ENCODE measurements at places on chromosomes 6 and 20. TPM values are rescaled to one million over a fixed set of nuclear protein-coding genes. Genes with fewer than 3 reads are reported as not detected.

VPS16 gene
- 19.4 TPM for total RNA-seq

GDAP1L1 gene
- total RNA-seq: 0.36 TPM

TINAG gene
- total RNA-seq: not detected

IP6K3 gene
- 10.3 TPM for total RNA-seq

CTSA gene
- 79.5 TPM for total RNA-seq

NKX2-2 gene
- not detected for total RNA-seq

GNRH2 gene
- not detected for total RNA-seq

OPRM1 gene
- total RNA-seq: 0.71 TPM

FAM184A gene
- total RNA-seq: 5.4 TPM

GRCh38 chr6:13165502-13166172 is 162.7 kb downstream of the TBC1D7 start:
- no peaks in the 10 kb centered on the region for H3K36me3 ChIP-seq
- H3K4me1 ChIP-seq: no peaks in the 10 kb centered on the region
- H3K4me3 ChIP-seq: no peak overlapping the region
- no peak overlapping the region for H3K27ac ChIP-seq
- DNase-seq: no peak
- no peaks in the 10 kb centered on the region for H3K27me3 ChIP-seq

GRCh38 chr6:33247977-33248642 is 23.6 kb downstream of the VPS52 start:
- H3K27ac ChIP-seq: peak overlapping the region; percentile 94
- DNase-seq: peak; percentile 94
- no peaks in the 10 kb centered on the region for H3K27me3 ChIP-seq
- no peaks in the 10 kb centered on the region for H3K4me1 ChIP-seq
- H3K36me3 ChIP-seq: peaks cover 8% of the 10 kb centered on the region
- peak overlapping the region; percentile 64 for H3K4me3 ChIP-seq

- no peak overlapping the region for H3K27ac ChIP-seq
- no peaks in the 10 kb centered on the region for H3K27me3 ChIP-seq
- H3K4me1 ChIP-seq: no peaks in the 10 kb centered on the region
- DNase-seq: no peak
Observed at GRCh38 chr20:50280851-50281655, 90.4 kb downstream of the CEBPB start.

- H3K27ac ChIP-seq: no peak overlapping the region
- no peaks in the 10 kb centered on the region for H3K36me3 ChIP-seq
- no peak for DNase-seq
- H3K4me1 ChIP-seq: peaks cover 15% of the 10 kb centered on the region
- no peaks in the 10 kb centered on the region for H3K27me3 ChIP-seq
Observed at GRCh38 chr6:79231101-79231500, 3.4 kb downstream of the HMGN3 start.

DNA sequence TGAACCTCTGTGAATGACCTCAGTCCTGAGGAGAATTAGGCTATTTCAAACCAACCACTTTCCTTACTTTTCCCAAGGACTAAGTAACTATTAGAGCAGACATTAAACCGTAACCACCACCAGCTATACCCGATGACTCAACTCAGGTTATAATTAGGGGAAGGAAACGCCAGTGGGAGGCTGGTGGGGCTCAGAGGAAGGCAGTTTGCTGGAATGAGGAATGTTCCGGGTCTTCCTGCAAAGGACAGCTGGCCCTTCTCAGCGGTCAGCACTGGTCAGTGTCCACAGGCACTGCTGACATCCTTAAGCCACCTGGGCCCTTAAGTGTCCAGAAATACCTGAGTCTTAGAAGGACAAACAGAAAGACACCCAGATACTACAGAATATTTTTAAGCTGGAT is 515.2 kb downstream of the MAFB start:
- no peaks in the 10 kb centered on the region for H3K27me3 ChIP-seq
- no peak overlapping the region for H3K4me3 ChIP-seq
- no peak overlapping the region for H3K27ac ChIP-seq
- DNase-seq: no peak

- H3K4me1 ChIP-seq: no peaks in the 10 kb centered on the region
- no peak overlapping the region for H3K4me3 ChIP-seq
- no peaks in the 10 kb centered on the region for H3K27me3 ChIP-seq
- H3K27ac ChIP-seq: no peak overlapping the region
Observed at GRCh38 chr6:77926198-77926751, 273.4 kb downstream of the MEI4 start.

- H3K4me3 ChIP-seq: no peak overlapping the region
- H3K4me1 ChIP-seq: no peaks in the 10 kb centered on the region
- DNase-seq: no peak
- H3K27me3 ChIP-seq: no peaks in the 10 kb centered on the region
- no peak overlapping the region for H3K27ac ChIP-seq
Observed at GRCh38 chr20:53994088-53994487, 76.3 kb downstream of the BCAS1 start.

DNA sequence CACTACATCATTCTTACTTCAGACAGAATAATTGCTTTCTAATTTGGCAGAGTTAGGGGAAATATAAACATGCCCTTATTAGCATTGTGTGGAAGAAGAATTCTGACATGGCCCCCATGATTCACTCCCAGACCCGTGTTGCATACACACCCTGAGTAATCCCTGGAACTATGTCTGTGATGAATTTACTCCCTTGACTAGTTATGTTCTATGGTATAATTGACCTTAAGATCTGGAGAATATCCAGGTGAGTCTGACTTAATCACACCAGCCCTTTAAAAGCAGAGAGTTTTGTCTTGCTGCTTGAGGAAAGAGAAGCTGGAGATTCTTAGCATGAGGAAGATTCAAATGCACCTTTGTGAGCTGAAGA is 262.9 kb downstream of the SOX4 start:
- no peaks in the 10 kb centered on the region for H3K36me3 ChIP-seq
- DNase-seq: no peak
- H3K4me1 ChIP-seq: no peaks in the 10 kb centered on the region
- no peak overlapping the region for H3K27ac ChIP-seq
- H3K4me3 ChIP-seq: no peak overlapping the region

- H3K27ac ChIP-seq: no peak overlapping the region
- H3K36me3 ChIP-seq: no peaks in the 10 kb centered on the region
- no peak for DNase-seq
- H3K27me3 ChIP-seq: peaks cover 6% of the 10 kb centered on the region
Observed at GRCh38 chr6:42136508-42137193, 5.8 kb downstream of the C6orf132 start.

DNA sequence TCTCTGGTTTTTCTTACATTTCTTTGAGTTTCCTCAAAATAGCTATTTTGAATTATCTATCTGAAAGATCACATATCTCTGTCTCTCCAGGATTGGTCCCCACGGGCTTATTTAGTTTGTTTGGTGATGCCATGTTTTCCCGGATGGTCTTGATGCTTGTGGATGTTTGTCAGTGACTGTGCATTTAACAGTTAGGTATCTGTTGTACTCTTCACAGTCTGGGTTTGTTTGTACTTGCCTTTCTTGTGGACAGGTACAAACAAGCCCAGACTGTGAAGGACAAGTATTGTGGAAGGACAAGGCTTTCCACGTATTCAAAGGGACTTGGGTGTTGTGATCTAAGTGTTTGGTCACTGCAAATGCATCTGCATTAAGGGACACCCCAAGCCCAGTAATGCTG is 49.9 kb upstream of the TOP1 start:
- no peaks in the 10 kb centered on the region for H3K4me1 ChIP-seq
- H3K4me3 ChIP-seq: no peak overlapping the region
- no peaks in the 10 kb centered on the region for H3K36me3 ChIP-seq
- no peak overlapping the region for H3K27ac ChIP-seq

DNA sequence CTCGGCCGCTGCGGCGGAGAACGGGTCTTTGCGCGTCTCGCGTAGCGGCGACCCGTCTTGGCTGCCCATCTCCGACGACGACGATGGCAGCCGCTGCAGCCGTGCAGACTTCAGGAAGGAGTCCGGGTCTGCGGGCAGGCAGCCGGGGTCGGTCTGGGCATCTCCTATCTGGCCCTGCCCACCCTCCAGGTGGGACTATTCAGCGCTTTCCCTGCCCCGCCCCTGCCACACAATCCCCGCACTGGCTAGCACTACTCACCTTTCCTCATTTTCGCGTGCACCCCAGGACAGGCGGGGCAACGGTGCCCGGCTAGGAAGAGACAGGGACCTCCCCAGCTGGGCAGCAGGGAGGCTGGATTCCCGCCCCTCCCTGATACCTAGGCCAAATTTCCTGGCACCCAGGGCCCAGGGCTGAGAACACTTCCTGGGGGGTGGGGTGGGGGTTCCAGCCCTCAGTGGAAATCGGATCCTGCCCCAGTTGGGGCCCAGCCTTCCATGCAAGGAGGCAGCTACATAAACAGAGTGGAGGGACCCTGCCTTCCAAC is 9.2 kb downstream of the GGT7 start:
- H3K4me3 ChIP-seq: no peak overlapping the region
- no peaks in the 10 kb centered on the region for H3K27me3 ChIP-seq
- H3K27ac ChIP-seq: no peak overlapping the region
- no peaks in the 10 kb centered on the region for H3K4me1 ChIP-seq
- peaks cover 44% of the 10 kb centered on the region for H3K36me3 ChIP-seq

GRCh38 chr6:17501982-17502704 is 98.0 kb upstream of the FAM8A1 start:
- no peak overlapping the region for H3K4me3 ChIP-seq
- H3K27me3 ChIP-seq: no peaks in the 10 kb centered on the region
- H3K4me1 ChIP-seq: peaks cover 46% of the 10 kb centered on the region
- H3K27ac ChIP-seq: peak overlapping the region; percentile 73
- no peak for DNase-seq
- no peaks in the 10 kb centered on the region for H3K36me3 ChIP-seq
